HFF-Myc (cell line): ENCODE measurements at places on chromosomes 2 and 18.
A peak's percentile ranks its signal among the peaks of the same experiment; 100 is the strongest.

DNA sequence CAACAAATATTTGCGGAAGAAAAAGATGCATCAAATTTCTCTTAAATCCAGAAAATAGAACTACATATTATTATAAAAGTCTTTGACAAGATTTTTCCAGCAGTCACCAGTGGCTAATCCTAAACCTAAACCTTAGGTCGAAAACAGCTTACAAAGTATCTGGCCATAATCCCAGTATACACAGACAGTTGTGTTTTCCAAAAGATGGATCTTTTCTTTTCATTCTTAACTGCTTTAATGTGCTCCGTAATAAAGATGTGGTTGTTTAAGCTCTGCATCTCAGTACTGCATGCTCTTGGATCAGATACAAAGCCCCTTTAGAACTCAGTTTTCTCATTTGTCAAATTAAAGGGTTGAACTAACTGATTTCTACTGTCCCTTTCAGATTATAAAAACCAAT, 247.8 kb downstream of the TXNL1 start:
- no peak for DNase-seq

GRCh38 chr2:86790676-86791572, at the start of gene CD8A:
Gene CD8A (minus strand): TSS chr2:86790913. CDS start chr2:86790825, 88 bp downstream.
- no peak for DNase-seq

- no peak for DNase-seq
Measured at GRCh38 chr18:415617-416612, 84.6 kb downstream of the COLEC12 start.

DNA sequence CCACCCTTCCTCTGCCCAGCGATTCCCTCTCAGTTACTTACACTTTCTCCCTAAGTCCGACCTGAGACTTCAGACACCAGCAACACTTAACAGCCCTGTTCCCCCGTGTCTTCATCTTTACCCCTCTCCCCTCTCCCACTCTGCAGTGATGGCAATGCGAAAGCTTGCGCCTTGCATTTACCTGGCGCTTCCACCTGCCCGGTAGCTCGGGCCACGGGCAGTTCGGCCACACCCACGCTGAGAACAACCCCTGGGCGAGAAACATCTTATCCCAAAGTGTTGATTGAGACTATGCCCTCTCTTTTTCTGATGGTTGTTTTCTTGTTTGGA, 558 bp downstream of the DNAJC10 start:
- DNase-seq, result no peak

- DNase-seq, result no peak
Measured at GRCh38 chr2:190121971-190122370, 59.4 kb upstream of the MSTN start.

DNA sequence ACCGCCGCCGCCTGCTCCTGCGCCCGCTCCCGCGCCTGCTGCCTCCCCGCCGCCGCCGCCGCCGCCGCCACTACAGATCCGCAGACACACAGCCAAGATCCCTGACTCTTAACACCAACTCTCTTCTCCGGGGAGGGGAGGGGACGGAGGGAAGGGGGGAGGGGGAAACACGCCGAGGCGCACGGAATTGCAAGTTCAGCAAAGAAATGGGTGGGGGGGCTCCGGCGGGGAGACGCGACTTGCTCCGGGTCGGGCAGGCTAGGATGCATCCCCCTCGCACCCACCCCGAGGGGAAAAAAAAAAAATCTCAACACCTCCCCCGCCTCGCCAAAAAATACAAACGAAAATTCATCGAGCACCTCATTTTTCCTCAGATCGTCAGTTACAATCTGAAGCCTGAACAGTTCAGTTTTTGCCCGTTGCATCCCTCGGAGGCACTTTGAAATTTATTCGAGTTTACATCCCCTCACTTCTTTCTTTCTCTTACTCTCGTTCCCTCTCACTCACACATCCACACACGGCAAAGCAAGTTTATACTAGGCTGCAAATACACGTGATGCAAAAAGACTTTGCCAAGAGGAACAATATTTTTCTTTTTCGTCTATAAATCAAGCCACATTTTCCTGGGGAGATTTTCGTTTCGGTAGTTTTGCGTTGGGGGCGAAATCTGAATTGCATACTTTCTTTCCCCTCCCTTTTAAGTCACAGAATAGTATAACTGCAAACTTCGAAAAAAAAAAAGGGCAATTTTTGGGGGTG, at the start of gene TCF4:
Gene TCF4 (minus strand): TSS at position 82 of the 759 bp plus-strand sequence. CDS start 1,076 bp downstream, outside the sequence.
- DNase-seq, result peak; percentile 22

GRCh38 chr2:67873916-67874315, 188.9 kb downstream of the C1D start:
- DNase-seq, result no peak

DNA sequence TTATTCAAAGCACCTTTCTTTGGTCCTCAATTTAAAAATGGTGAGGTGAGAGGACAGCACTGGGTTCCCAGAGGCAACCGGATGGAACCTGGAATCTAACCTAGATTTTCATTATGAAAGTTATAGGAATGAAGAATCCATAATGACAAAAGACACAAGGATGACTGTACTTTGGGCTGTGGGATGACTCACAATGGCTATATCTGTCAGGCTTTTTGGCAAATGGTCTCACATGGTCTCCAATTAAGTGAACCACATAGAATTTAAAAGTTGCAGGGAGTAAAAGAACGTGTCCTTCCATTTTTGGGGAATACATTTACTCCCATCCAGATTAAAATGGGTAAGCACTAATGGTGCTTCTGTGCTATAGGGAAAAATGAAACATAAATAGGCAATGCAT, 31.8 kb upstream of the LYPD1 start:
- no peak for DNase-seq

DNA sequence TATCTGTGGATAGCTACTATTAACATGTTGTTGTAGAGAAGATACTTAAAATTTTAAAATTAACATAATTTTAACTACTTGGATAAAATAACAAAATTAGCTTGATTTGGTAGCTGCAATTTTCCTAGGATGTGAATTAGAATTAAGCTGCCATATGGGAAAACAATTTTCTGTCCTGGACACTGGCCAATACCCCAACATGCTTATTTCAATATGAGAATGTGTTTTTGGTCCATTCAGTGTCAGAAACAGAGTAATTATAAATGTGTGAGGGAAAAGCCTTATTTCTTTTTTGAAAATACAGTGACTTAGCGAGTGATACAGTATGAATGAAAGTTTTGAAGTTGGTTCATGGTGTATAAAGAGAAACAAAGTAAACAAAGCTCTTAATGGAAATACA, 948.3 kb upstream of the GYPC start:
- DNase-seq, result no peak

- DNase-seq, result no peak
Measured at GRCh38 chr2:177989029-177989885, 83.3 kb downstream of the PDE11A start.

DNA sequence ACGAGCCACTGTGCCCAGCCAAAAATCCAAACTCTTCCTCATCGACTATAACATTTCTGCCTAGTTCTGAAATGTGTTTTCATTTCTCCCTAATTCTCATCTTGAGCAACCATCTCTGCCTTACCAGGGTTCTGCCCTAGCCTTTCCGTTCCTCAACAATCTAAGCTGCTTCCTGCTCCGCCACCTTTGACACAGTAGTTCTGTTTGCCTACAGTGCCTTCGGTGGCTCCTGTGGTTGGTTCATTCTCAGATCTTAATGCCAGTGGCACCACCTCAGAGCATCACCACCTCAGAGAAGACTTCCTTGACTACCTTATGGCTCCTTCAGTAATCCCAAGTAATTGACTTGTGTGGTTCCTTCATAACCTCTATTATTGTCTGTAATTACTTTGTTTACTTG, 3.8 kb downstream of the SOCS6 start:
- DNase-seq, result no peak

- no peak for DNase-seq
Measured at GRCh38 chr2:42851186-42851585, 58.8 kb upstream of the HAAO start.

GRCh38 chr2:216081012-216081411, 597 bp downstream of the PECR start:
- no peak for DNase-seq

GRCh38 chr2:161090411-161090810, 69.8 kb upstream of the TANK start:
- DNase-seq, result no peak

DNA sequence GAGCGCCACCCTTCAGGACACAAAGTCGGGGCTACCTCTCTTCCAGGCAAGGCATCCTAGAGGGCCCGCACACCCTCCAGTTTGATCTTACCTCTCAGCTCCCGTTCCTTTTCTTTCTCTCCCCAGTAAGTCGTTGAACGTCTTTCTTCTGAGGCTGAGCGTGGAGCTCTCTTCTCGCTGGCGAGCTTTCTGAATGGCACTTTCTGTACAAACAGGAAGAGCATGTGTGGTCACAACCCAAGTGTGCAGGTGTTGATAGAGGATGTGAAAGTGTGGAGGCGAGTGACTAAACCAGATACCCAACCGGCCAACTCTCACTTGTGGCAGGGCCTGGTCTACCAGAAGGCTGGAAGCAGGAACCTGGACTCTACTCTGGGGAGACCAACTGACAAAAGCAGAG, at the start of gene AFF3:
Gene AFF3 (minus strand): TSS at position 198 of the 400 bp plus-strand sequence. CDS start 38,136 bp downstream, outside the sequence.
- DNase-seq, result no peak

DNA sequence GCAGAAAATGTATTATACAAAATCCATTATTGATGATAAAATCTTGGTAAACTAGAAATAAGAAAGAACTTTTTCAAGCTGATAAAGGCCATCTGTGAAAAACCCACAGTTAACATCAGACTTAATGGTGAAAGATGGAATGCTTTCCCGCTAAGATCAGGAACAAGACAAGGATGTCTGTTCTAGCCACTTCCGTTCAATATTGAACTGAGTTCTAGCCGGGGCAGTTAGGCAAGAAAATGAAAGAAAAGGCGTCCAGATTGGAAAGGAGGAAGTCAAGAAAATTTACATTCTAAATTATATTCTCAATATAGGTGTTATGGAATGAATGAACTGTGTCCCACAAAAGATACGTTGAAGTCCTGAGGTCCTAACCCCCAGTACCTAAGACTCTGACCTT, 39.1 kb upstream of the DTNB start:
- DNase-seq, result no peak

- DNase-seq, result no peak
Measured at GRCh38 chr2:237141571-237142051, 55.9 kb downstream of the COPS8 start.

- peak; percentile 73 for DNase-seq
Measured at GRCh38 chr2:189287982-189288521, 108.5 kb upstream of the COL5A2 start.

- no peak for DNase-seq
Measured at GRCh38 chr2:242036653-242036950, 167.1 kb downstream of the RTP5 start.

- no peak for DNase-seq
Measured at GRCh38 chr2:141393214-141393545, 737.6 kb downstream of the LRP1B start.

DNA sequence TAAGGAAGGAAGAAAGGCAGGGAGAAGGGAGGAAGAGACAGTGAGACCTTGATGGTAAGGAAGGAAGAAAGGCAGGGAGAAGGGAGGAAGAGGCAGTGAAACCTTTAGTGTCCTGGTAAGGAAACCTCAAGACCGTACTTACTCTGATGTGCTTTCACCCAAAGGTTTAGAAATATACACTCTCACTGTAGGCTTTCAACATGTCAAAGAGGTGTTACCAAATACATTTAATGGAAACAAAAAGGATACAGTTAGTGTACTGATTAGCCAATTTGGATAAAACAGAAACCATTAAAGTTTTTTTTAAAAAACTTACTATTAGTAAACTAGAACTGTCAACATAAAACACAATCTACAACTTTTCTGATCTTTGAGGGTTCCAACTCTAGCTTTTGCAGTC, 7.1 kb downstream of the FBXO15 start:
- no peak for DNase-seq

DNA sequence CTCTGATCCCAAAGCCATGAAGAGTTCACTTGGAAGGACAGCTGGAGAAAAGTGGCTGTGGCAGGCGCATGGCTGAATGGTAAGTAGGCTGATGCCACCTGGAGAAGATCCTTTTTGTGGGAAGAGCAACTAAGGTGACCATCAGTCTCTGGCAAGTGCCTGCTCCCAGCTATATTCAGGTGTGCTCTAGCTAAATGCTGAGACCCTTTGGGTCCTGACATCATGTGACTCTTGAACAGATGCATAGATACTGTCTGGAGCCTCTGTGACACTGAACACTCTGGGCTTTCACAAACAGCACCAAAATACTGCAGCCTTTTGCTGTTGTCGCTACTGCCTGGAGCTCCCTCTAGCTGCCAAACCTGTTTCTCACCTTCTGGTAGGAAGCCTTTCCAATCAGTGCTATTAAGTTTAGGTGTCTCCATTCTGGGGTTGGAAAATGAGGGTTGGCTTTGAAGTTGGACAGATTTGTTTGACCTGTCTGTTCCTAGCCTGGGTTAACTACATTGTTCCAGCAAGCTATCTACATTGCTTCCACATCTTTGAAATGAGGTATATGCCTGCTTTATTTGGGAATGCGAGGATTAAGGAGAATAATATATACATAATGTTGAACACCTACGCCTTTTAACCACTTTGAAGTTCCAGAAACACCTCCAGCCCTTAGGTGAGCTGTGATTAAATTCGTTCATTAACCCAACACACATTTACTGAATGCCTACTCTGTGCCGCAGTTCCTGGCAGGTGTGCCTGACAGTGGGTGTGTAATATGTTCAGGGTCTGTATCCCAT, 3.1 kb downstream of the EGR4 start:
- DNase-seq, result no peak

DNA sequence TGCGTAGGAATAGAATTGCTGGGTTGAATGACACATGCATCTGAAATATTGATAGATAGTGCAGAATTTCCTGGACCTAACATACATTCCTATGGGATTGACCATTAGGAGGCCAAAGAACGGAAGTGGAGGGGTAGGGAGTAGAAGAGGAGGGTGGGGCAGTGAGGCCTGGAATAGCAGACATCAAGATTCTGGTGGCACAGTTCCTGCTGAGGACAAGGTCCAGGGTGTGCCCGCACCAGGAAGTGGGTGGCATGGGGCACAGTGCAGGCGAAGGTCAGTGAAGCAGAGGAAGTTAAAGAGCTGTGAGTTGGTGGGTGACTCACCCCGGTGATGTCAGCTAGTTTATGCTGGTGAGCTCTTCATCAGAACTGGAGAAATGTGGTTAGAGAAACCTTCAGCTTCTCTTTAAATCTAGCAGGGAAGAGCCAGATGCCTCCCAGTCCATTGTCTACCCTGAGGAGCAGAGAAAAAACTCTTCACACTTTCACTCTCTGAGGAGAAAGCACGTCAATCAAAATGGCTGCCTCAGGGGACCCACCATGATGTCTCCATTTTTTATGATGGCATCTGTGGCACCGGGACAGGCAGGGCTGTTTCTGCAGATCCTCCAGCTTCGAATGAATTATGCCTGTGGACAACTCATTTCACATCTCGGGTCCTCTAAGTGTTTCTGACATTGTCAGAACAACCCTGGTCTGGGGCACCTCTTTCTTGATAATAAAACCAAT, 55.9 kb upstream of the CTLA4 start:
- peak; percentile 80 for DNase-seq

GRCh38 chr2:71486881-71487640, 33.7 kb downstream of the DYSF start:
- DNase-seq, result no peak

DNA sequence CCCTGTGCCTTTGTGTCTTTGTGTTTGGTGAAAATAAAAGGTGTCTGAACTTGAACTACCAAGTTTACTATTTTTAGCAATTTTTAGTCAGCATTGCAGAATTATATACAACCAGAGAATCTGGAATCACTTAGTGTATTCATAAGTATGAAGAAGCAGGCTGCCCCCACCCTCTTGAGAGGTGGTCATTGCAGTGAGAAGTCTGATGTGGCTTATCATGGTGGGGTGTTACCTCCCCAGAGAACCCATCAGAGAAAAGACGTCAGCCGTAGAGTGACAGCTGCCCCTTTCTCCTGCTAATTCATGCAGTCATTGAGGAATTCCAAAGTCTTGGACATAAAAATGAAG, 66.0 kb downstream of the BOLA3 start:
- no peak for DNase-seq

GRCh38 chr2:185921048-185921756, 182.6 kb downstream of the FSIP2 start:
- no peak for DNase-seq
